ENCODE measurements at places on chromosomes 5 and 9.

- DNase-seq, result peak; percentile 47
Observed at GRCh38 chr9:132260846-132261245, 93.9 kb downstream of the SETX start.

GRCh38 chr9:76655121-76655541 lies 109.1 kb upstream of the PCA3 start:
- no peak for DNase-seq

DNA sequence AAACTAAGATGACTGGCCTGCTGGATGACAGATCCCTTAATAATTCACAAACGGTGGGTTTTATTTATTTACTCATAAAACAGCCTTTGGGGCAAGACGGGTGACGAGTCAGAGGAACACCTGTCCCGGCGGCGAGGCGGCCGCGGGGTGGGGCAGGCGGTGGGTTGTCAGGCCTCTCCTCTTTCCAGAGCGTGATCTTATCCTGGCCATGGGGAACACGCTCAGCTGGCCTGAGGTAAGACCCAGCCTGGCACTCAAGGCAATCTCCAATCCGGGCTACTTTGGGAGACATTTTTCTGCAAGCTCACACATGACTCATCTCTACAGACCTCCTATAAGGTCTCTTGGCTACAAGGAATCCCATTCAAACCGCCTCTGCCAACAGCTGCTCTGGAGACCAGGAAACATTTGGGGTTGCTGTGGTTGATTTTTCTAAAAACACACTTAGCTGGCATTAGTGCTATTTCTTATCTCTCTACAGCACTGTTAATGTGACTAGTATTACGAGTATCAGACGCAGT lies 6.3 kb downstream of the RAPGEF1 start:
- DNase-seq, result no peak

GRCh38 chr9:28808042-28808441 lies 1234.8 kb upstream of the C9orf72 start:
- no peak for DNase-seq

- no peak for DNase-seq
Observed at GRCh38 chr5:127010362-127010761, 20.0 kb downstream of the MARCHF3 start.

DNA sequence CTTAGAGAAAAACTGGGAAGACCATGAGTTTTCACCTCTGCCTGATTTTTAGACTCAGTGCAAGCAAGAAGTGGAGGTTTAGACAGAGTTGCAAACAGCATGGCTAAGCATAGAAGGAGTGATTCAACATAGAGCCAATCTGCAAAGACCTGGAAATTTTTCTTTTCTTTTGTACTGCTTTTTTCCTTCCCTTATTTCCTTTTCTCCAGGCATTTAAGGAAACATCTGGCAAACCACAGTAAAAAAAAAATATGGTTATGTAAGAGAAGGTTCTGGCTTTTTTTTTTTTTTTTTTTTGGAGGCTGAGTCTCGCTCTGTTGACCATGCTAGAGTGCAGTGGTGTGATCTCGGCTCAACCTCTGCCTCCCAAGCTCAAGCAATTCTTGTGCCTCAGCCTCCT lies 16.6 kb upstream of the DCAF12 start:
- no peak for DNase-seq

DNA sequence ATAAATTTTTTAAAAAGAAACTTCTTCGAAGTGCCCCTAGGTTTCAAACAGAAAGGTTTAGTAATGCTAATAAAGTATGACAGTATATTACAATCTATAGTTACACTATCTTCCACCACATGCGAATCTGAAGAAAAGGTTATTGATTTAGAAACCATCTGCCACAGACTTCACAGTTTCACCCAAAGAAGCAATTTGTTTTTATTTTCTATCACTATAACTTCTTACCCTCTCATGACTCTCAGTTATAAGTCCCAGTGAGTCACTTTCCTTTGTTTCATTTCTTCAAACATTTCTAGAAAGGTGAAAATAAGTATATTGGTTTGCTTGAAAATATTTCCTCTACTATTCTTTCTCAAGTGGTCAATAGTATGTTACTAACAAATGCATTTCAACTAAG lies 93.6 kb downstream of the MCTP1 start:
- no peak for DNase-seq

GRCh38 chr9:71987471-71988371 lies 72.7 kb downstream of the C9orf57 start:
- no peak for DNase-seq

DNA sequence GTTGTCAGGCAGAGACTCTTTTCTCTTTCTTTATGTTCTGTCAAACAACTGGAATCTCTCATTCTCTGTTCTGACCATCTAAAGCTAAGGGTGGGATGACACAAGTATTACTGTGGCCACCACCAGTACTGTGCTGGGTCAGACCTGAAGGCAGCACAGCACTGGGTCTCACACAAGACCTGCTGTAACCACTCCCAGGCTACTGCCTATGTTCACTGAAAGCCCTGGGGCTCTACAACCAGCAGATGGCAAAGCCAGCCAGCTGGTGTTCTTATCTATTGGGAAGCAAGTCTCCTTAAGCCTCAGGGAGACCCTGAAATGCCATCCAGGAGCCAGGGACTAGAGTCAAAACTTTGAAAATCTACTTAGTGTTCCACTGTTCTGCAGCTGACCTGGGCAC lies 189.5 kb downstream of the SLCO4C1 start:
- DNase-seq, result no peak

GRCh38 chr9:33196736-33197135 lies 29.6 kb upstream of the B4GALT1 start:
- DNase-seq, result no peak

DNA sequence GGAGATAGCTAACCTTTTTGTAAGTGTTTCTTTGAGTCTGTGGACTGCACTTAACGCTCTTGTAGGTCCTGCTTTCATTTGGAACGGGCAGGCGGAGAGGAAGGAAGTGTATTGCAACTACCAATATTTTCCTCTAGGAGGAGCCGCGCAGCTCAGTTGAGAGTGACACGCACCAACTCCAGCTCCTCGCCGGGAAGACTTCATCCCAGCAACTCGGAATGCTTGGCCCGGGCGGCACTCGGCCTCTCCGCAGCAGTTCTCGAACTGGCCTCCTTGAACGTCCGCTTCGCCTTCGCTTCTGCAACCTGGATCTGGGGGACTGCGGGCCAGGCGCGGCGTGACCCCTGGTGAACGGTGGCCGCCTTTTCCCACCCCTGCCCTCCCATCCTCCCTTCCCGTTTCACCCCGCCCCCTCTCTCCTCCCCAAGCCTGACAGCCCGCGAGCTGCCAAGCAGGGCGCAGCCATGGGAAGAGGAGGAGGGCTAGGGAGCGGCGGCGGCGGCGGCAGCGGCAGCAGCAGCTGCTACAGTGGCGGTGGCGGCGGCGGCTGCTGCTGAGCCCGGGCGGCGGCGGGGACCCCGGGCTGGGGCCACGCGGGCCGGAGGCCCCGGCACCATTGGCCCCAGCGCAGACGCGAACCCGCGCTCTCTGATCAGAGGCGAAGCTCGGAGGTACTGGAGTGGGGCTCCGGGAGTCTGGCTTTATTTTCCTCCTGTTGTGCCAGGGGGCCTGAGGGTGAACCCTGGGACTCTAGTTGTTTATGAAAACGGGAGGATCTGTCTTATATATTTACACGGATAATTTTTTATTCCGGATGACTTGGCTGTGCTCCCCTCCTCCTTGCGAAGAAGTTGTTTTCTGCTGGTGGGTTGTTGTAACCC lies at the start of gene GHR:
Gene GHR (plus strand): TSS at position 155 of the 881 bp plus-strand sequence. CDS start 142,436 bp downstream, outside the sequence.
- DNase-seq, result peak; percentile 6

DNA sequence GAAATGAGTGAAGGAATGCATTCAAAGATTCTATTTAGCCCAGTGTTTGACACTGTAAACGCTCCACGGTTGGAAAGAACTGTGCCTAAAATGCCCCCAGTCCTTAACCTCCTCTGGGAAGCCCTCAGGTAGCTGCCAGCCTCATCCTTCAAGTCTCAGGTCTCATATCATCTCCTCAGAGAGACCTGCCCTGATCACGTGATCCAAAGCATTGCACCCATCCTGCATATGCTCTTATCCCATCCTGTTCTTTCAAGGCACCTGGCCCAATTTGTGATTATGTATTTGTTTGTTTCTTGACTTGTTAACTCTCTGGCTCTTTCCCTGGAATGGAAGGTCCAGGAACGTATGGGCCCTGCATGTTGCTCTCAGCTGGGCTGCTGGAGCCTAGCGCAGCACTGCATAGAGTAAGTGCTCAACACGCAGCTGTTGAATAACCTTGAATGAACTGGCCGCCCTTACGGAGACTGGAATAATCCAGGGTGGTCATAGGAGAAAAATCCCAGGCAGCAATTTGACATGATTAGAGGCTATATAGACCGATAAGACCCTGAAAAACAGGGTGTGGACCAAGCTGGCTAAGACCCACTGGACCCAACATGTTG lies 8.7 kb downstream of the C1QTNF2 start:
- no peak for DNase-seq

GRCh38 chr5:139126711-139127111 lies 71.5 kb downstream of the SIL1 start:
- no peak for DNase-seq

DNA sequence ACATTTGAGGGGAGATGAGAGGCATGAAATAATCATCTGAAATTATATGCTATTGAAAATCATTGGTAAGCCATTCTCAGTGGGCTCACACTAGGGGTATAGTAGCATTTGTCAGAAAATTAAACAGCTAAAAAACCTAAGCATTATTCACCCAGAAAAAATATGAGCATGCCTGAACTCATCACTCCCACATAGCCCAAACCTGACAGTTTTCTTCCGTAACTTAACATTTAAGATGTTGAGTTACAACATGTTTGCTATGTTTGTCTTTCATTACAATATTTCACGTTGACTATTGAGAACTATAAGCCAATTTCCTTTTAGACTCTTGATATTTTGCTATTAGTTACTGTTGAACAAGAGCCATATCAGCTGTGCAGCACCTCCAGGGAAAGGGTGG lies 23.5 kb upstream of the GHR start:
- no peak for DNase-seq

DNA sequence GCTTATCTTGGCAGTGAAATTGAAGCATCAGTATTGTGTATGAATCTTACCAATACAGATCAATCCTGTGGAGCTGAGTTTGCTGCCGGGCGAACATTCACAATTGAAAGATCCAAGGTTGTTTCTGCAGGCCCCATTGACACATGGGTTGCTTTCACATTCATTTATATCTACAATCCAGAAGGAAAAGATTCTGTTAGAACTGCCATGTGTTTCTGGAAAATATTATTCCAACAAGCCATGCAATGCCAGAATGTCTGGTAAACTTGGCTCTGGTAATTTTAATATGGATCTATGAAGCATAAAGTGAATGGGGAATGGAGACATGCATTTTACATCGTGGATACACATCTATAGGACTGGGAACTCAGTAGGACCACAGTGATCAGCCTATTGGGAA lies 180.8 kb downstream of the FBN2 start:
- no peak for DNase-seq

GRCh38 chr9:111375817-111376564 lies 46.0 kb upstream of the OR2K2 start:
- DNase-seq, result no peak

GRCh38 chr5:8961956-8962355 lies 583.9 kb downstream of the SEMA5A start:
- no peak for DNase-seq

All from NCI-H2029 treated with DMSO at 0.1 percent for 48 hours (cell line).